Hematopoietic multipotent progenitor cell treated with erythropoietin and hydrocortisone succinate and interleukin-3 and kit ligand, for 6 days (in vitro differentiated cells): ENCODE measurements at places on chromosomes 3 and 15.

DNA sequence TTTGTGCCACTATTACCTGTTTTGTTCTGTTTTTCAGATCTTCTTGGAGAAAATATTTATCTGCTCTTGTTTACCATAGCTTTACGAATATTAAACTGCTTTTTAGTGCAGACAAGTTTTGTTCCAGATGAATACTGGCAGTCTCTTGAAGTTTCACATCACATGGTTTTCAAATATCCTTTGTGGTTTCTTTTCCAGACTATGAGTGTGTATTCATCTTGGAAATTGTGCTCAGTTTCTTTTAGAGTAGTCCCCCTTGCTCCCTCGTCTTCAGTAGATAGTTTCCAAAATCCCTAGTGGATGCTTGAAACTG lies 1.2 kb downstream of the PIGB start:
- DNase-seq = peak; percentile 20

DNA sequence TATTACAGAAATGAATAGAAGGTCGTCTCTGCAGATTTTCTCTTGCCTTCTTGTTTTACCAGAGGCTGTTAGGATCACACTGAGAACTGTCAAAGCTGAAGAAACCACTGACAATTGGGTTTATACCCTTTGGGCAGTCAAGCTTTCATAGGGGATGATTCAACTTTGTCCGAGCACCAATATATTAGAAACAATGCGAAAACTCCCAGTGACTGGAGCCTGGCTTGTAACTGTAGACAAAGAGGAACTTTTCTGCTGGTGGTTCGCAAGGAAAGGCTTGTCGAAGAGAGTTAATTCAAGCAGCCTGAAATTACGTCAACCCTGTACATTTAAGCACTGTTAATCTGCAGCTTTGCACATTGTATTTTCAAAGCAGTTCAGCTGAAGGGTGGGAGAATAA lies 193.2 kb upstream of the ZNF385D start:
- DNase-seq = no peak

- no peak for DNase-seq
Observed at GRCh38 chr3:34312684-34313083, 514.3 kb downstream of the PDCD6IP start.

DNA sequence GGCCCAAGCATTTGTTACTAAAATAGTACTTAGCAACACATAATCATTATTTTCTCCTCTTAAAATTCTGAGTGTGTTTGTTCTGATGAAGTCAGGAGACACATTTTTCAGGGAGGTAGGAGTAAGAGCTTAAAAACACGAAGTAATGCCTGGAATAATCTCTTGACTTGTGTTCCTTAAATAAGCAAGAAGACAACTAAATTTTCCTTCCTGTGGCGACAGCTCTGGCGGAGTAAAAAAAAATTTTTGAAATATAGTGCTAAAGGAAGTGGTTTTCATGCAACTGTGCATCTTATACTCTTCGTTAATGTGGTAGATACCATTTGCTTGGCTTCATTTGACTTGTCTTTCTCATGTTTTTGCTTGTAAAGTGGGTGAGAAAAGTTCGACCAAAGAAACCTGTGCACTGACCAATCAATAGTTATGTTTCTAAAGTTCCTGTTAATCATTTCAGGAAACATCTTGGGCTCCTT lies 11.1 kb upstream of the MBNL1 start:
- peak; percentile 55 for DNase-seq

DNA sequence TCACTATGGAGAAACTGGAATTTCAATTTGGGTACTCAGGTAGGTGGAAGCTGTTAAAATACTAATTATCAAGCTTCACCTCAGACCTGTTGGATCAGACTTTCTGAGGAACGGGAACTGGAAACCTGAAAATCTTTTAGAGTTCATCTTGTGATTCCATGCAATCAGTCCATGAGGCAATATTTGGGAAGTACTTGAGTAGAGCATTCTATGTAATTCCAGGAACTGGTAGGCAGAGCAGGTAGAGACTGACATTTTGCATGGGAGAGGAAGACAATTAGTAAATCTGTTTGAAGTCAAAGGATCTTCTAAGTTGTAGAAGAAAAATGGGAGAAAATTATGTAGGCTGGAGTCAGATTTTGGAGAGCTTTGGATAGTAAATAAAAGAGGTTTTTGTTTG lies 43.1 kb downstream of the FGF7 start:
- DNase-seq = no peak

- peak; percentile 59 for DNase-seq
Observed at GRCh38 chr15:67501177-67501835, 19.6 kb upstream of the C15orf61 start.

GRCh38 chr3:143288944-143289343 lies 169.4 kb downstream of the CHST2 start:
- no peak for DNase-seq

- peak; percentile 42 for DNase-seq
Observed at GRCh38 chr3:133413161-133414020, 13.5 kb downstream of the BFSP2 start.

- no peak for DNase-seq
Observed at GRCh38 chr15:64029110-64029509, 17.2 kb downstream of the DAPK2 start.

DNA sequence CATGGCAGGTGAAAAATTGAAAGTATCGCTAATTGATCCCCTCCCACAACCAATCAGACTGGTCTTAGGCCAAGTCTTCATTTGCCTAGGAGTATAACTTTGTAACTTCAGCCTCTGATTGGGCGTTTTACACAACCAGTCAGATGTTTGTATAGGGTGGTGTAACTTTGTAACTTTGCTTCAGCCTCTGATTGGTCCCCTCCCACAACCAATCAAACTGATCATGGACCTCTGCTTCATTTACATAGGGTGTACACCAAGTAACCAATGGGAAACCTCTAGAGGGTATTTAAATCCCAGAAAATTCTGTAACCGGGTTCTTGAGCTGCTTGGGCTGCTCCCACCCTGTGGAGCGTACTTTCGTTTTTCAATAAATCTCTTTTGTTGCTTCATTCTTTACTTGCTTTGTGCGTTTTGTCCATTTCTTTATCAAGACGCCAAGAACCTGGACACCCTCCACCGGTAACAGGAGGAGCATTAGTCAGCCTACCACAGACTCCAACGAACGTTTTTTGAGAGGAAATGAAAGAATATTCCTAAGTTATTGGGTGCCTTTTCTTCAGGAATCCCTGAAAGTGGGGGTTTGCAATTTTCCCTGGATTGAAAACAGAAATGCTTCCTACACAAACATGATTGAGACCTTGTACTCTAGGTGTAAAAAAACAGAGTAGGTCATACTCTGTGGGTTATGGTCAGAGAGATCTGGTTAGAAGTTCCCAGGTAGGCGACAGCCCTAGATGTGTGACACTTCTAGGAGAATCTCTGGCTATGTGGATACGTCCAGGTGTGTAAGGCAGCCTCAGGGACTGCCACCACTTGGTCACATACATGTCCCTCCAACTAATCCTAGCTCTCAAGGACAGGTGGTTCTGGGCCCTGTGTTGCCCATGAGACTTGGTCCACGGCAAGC lies 5.5 kb upstream of the SACM1L start:
- no peak for DNase-seq

GRCh38 chr3:74390121-74390877 lies 224.2 kb downstream of the CNTN3 start:
- DNase-seq = no peak

DNA sequence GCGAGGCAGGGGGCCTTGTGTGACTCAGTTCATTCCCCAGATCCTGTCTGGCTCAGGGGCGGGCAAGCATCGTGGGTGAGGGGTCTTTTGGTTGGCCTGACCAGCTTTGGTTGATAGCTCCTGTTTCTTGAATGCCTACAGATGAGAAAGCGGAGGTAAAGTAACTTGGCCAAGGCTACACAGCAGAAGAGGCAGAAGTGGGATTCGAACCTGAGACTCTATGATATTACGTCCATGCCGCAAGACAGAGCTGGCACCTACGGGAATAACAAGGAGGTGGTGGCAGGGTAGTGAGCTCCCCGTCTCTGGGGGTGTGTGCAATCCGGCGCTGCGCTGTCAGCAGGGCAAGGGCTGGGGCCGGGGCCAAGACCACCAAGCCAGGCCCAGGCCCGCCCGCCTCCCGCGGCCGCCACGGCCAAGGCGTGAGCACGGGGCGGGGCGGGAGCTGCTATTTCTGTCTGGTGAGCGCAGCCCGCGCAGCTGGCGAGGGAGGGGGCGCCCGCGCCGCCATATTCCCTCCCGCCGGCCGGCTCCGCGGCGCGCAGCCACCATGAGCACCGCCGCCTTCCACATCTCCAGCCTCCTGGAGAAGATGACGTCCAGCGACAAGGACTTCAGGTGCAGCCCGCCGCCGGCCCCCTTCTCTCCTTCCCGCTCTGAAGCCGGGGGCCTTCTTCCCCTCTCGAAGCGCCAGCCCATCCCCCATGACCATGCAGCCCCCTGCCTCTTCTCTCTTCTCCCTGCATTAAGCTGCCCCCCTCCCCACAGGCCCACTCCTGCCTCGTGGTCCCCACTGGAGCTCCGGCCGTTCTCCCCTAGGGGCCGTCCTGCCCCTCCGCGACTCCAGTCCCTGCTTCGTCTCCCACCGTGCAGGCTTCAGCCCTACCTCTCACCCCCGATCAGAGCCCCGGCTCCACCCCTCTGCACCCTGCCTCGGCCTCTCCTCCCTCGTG lies at the start of gene CAND2:
TSS of gene CAND2 (plus strand) at position 510 of the 953 bp plus-strand sequence. CDS start at position 551, 41 bp downstream.
- DNase-seq = peak; percentile 66

DNA sequence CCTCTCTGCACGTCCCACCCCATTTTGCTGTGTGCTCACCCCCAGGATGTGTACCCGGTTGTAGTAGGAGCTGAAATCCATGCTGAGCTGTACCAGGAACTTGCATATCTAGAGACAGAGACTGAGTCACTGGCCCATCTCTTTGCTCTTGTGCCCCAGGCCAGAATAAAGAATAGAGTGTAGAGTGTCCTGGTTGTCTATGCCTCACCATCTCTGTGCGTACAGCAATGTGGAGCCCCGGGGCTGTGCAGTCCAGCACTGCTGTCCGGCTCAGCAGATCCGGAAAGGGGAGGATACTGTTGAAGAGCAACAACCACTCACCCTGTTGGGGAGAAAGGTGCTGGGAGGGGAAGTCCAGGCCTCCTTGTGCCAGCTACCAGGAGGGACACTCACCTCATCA lies 2.6 kb downstream of the DALRD3 start:
- DNase-seq = no peak

GRCh38 chr3:38623539-38623938 lies 25.9 kb downstream of the SCN5A start:
- no peak for DNase-seq

DNA sequence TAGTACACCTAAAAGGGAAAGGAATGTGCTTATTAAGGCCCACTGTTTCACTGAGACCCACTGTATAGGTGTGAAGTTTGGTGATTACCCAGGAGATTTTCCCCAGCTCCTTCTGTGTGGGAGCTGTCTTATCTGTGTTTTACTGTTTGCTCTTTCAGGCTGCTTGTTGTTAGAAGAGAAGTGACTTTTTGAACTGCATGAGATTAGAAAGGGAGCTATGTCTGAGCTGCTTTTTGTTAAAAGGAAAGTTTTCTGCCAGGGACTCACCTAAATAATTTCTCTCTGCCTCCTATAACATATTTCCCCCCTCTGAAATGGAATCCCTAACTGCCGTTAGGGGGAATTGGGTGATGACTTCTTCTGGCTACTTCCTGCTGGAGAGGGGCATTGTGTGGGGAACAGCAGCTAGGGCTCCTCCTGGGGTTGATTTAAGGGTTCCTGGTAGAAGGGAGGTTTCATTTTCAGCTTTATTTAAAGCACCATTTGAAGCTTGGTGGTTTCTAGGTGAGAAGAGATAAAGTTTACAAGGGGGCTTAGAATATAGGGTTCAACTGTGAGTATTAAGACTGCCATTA lies 77.1 kb upstream of the ATP11B start:
- peak; percentile 55 for DNase-seq

DNA sequence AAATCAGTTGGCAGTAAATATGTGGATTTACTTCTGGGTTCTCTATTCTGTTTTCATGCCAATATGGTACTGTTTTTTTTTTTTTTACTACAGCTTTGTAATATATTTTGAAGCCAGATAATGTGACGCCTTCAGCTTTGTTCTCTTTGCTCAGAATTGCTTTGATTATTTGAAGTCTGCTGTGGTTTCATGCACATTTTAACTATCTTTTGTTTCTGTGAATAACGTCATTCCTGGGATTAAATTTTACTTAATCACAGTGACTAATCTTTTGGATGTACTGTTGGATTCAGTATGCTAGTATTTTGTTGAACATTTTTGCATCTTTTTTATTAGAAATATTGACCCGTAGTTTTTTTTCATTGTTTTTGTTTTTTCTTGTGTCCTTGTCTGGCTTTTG lies 576.5 kb downstream of the ZNF385D start:
- DNase-seq = no peak

DNA sequence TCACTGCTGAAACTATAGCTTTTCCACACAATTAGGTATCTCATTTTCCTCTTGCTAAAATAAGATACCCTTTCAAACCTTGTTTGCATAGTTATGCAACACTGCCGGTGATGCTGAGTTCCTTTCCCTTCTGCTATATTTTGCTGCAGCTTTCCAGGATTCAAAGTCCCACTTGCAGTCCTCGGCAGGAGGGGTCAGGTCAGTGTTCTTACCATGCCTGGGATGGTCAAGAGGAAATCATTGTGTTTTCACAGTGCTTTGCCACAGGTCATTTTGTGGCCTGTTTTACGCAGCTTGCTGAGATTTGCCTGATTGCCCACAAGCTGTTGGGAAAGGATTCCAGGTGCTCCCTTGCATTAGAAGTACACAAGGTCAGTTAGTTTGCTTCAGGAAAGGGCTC lies 156.9 kb downstream of the B3GALNT1 start:
- no peak for DNase-seq

DNA sequence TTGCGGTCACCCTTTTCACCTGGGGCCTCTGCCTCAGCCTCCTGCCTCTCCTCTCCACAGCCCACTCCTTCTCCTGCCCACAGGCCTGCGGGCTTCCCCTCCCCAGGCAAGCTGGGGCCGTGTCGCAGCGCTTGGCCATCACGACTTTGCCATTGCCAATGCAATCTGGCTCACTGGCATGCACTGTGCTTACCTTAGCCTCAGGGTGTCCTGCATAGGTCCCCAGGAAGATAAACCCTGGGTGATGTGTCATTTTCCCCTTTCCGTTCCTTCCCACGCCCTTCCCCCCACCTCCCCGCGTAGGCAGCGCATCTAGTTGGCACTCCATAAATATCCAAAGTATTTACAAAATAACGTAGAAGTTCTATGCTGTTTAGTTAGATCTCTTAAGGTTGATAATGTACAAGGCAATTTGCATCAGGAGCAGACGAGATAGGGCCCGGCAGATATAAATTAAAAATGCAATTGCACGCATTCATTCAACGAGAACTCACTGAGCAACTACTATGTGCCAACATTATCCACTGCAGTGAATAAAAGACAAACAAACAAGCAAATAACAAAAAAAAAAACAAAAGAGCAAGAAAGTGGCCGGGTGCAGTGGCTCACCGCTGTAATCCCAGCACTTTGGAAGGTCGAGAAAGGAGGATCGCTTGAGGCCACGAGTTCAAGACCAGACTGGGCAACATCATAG lies 973 bp upstream of the COPG1 start:
- DNase-seq = no peak

GRCh38 chr3:4208556-4208955 lies 94.6 kb upstream of the SETMAR start:
- DNase-seq = no peak

- no peak for DNase-seq
Observed at GRCh38 chr3:140023616-140024530, 88.9 kb downstream of the CLSTN2 start.

- no peak for DNase-seq
Observed at GRCh38 chr3:61657689-61658088, 96.3 kb downstream of the PTPRG start.
